ENCODE measurements at places on chromosomes 7 and 10.

- no peak for DNase-seq
Measured at GRCh38 chr10:64113792-64114191, 592.6 kb downstream of the REEP3 start.

GRCh38 chr7:132095111-132095765 is 481.0 kb downstream of the PLXNA4 start:
- no peak for DNase-seq

GRCh38 chr10:126301701-126302475 is 86.4 kb downstream of the ADAM12 start:
- no peak for DNase-seq

- DNase-seq = no peak
Measured at GRCh38 chr7:91720260-91720937, 160.1 kb downstream of the MTERF1 start.

DNA sequence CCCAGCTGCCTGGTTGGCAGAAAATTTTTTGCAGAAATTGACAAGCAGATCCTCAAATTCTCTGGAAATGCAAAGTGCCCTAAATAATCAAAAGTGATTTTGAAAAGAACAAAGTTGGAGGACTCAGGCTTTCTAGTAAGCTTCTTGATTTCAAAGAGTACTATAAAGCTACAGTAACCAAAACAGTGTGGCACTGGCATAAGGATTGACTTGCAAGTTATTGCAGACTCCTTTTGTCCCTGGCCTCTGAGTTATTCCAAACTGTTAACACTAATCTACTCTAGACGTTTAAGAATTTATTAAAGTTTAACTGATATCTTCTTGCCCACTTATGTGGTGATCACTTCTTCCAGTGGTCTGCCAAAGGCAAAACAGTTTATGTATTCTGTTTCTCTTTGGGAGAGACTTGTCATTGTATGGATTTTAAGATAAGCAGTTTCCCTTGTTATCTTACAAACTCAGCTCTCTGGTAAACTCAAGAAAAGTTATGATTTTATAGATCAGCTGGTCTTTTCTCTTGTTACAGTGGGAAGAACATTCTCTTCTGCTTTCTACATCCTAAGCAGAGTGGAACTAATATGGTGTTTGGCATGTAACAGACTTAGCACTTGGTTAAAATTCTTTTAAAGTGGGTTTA is 41.4 kb downstream of the LOXL4 start:
- DNase-seq = no peak

GRCh38 chr7:131543298-131543697 is 13.1 kb downstream of the PODXL start:
- DNase-seq = no peak
